Activated CD4-positive, alpha-beta T cell treated with anti-CD3 and anti-CD28 coated beads, Interleukin-2, amount 10 ng/mL, durations not matched to agents 7 days and 5 days (primary cell): ENCODE measurements at places on chromosomes 5 and 9. TPM values are rescaled to one million over a fixed set of nuclear protein-coding genes. Genes with fewer than 3 reads are reported as not detected.

PRELID2 gene
- total RNA-seq: 1.8 TPM

ATOSB gene
- total RNA-seq: 17.6 TPM

PGM5 gene
- not detected for total RNA-seq

ORM2 gene
- total RNA-seq: not detected

LCN1 gene
- not detected for total RNA-seq

HSDL2 gene
- 24.1 TPM for total RNA-seq

FAT2 gene
- not detected for total RNA-seq

BOD1 gene
- 17.7 TPM for total RNA-seq

EPB41L4A gene
- total RNA-seq: 0.62 TPM

PLAC8L1 gene
- total RNA-seq: 0.48 TPM

PLEKHG4B gene
- total RNA-seq: 0.10 TPM

UGT3A1 gene
- total RNA-seq: not detected

OR13C2 gene
- total RNA-seq: not detected
